ENCODE measurements at places on chromosomes 13 and 19.

GRCh38 chr13:23699271-23699670, 129.1 kb downstream of the TNFRSF19 start:
- H3K36me3 ChIP-seq, result no peaks in the 10 kb centered on the region
- peaks cover 17% of the 10 kb centered on the region for H3K4me1 ChIP-seq
- H3K4me3 ChIP-seq, result no peak overlapping the region
- DNase-seq, result no peak
- H3K27ac ChIP-seq, result no peak overlapping the region
- H3K27me3 ChIP-seq, result no peaks in the 10 kb centered on the region

GRCh38 chr13:34627509-34628208, 314.4 kb upstream of the NBEA start:
- H3K36me3 ChIP-seq, result no peaks in the 10 kb centered on the region
- H3K27ac ChIP-seq, result no peak overlapping the region
- no peak overlapping the region for H3K4me3 ChIP-seq
- no peak for DNase-seq

- H3K4me3 ChIP-seq, result no peak overlapping the region
- no peak for DNase-seq
- H3K27ac ChIP-seq, result no peak overlapping the region
- no peaks in the 10 kb centered on the region for H3K27me3 ChIP-seq
- H3K4me1 ChIP-seq, result no peaks in the 10 kb centered on the region
Measured at GRCh38 chr13:86741762-86742285, 929.3 kb upstream of the SLITRK5 start.

DNA sequence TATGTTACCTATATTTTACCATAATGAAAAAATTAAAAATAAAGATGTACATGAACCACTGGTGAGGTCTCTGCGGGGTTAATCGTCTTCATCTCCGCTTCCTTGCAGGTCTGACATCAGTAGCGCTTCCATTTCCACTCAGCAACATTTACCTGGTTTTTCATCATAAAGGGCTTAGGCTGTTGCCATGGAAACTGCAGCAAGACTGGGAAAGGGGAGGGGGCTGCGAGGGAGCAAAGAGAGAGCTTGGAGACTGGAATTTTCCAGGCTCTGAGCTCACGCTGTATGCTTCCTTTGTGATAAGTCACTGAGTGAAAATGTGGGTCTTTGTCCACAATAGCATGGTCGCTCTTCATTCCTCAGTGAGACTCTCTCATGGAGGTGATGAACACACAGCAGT, 136.6 kb upstream of the USP29 start:
- no peak overlapping the region for H3K4me3 ChIP-seq
- H3K4me1 ChIP-seq, result no peaks in the 10 kb centered on the region
- H3K27me3 ChIP-seq, result peaks cover 4% of the 10 kb centered on the region
- no peak overlapping the region for H3K27ac ChIP-seq
- no peak for DNase-seq

DNA sequence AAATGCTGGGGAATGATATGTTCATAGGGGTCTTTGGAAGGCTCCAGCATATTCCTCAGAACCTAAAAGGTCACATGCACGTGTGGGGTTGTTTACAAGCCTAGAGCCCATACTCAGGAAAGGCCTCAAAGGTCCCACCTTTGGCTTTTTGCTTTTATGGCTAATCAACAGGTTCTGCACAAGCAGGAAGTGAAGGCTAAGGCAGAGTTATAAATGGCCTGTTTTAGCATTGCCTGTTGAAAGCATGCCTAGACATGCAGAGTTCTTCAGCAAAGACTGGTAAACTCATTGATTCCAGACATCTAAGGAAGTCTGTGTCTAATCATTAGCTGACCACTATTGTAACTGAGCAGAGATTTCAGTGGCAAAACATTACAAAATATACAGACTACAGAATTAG, 198.3 kb downstream of the KCNRG start:
- peaks cover 10% of the 10 kb centered on the region for H3K27me3 ChIP-seq
- no peak overlapping the region for H3K4me3 ChIP-seq
- peaks cover 10% of the 10 kb centered on the region for H3K36me3 ChIP-seq
- no peak overlapping the region for H3K27ac ChIP-seq
- DNase-seq, result no peak
- peaks cover 12% of the 10 kb centered on the region for H3K4me1 ChIP-seq

DNA sequence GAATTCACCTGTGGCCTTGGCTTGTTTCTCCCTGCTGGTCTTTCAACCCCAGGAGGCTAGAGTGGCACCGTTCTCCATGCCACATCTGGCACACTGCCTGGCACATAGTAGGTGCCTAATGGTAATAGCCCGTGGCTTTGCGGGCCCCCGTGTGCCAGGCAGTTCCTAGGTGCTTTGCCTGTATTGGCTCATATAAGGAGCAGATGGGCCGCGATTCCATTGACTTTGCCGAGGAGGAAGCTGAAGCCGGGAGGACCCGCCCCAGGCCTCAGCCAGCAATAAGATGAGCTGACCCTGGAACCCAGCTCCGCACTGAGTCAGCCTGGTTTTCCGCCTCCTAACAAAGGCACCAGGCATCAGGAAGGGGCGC, 807 bp downstream of the PGLYRP1 start:
- H3K36me3 ChIP-seq, result peaks cover 4% of the 10 kb centered on the region
- no peak overlapping the region for H3K27ac ChIP-seq
- DNase-seq, result no peak
- H3K27me3 ChIP-seq, result peaks cover 44% of the 10 kb centered on the region

GRCh38 chr19:9789066-9789465, 20.5 kb upstream of the ZNF846 start:
- no peak overlapping the region for H3K4me3 ChIP-seq
- H3K4me1 ChIP-seq, result peaks cover 30% of the 10 kb centered on the region
- DNase-seq, result no peak
- H3K27me3 ChIP-seq, result no peaks in the 10 kb centered on the region

- H3K4me1 ChIP-seq, result no peaks in the 10 kb centered on the region
- no peak overlapping the region for H3K4me3 ChIP-seq
- H3K27ac ChIP-seq, result no peak overlapping the region
- H3K27me3 ChIP-seq, result no peaks in the 10 kb centered on the region
- peaks cover 11% of the 10 kb centered on the region for H3K36me3 ChIP-seq
- DNase-seq, result no peak
Measured at GRCh38 chr13:31334994-31335557, 135.3 kb downstream of the B3GLCT start.

DNA sequence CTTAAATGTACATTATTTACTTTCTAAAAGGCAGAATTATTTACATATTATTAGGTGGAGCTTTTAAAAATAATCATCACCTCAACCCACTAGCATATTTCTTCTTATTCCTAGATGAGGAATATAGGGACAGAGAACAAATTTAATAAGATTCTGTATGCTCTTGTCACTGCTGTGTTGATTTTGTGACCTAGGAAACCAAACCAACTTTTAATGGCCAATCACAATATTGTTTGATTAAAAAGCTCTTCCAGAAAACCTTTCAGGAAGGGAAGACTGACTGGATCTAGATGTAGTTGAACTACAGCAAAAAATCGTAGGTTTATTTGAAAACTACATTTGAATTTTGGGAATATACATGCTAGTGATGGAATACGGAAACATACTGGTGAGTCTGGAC, 91.8 kb upstream of the RAP2A start:
- H3K27me3 ChIP-seq, result no peaks in the 10 kb centered on the region
- no peaks in the 10 kb centered on the region for H3K4me1 ChIP-seq
- no peak for DNase-seq
- H3K4me3 ChIP-seq, result no peak overlapping the region
- peaks cover 2% of the 10 kb centered on the region for H3K36me3 ChIP-seq
- H3K27ac ChIP-seq, result no peak overlapping the region

DNA sequence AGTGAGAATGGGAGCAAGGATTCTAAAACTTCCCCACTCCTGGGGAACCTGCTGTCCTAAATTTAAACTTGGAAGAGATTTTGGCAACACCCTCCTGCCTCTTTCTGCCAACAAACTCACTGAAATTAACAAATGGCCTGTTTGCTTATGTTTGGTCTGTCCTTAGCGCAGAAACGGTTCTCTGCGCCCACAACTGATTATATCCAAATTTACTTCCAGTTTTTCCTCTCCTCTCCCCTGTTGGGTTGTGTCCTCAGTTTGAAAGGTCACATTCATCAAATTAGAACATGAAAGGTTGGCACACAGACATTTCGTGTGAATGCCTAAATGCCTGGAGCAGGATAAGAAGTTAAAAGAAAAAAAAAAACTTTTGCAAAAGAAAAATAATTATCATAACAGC, 56.4 kb upstream of the MRI1 start:
- H3K27me3 ChIP-seq, result peaks cover 11% of the 10 kb centered on the region
- H3K27ac ChIP-seq, result no peak overlapping the region
- H3K4me3 ChIP-seq, result no peak overlapping the region

DNA sequence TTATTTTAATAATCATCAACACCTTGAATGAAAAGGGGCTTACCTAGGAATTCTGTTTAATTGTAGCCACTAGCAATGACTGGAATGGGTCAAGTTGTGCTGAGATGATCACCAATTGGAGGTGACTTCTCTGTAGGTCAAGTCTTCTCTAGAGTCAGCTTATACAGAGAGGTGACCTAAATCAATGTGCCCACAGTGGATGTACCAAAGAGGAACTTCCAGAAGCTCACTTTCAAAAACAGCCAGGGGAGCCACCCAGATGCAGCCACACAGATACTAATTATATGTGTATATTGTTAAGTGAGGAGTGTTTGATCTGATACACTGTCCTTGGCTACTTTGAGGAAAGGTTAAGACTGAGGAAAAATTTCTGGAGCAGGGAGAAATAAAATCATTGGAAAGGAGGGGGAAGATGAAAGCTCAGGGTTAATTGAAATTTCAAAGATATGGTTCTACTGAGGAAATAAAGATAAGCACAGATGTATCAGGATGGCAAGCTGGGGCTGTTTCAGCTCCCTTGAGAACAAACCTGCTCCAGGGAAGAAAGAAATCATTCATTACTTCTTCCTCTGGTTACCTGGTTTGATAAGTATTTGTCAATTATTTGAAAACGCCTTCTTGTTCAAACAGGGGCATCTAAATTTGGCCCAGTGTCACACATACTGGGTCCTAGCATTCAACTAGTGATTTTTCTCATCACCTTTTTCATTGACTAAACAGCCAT, 5.1 kb downstream of the GPR183 start:
- H3K27ac ChIP-seq, result peak overlapping the region; percentile 17
- H3K27me3 ChIP-seq, result no peaks in the 10 kb centered on the region
- H3K4me3 ChIP-seq, result no peak overlapping the region
- H3K36me3 ChIP-seq, result peaks cover 34% of the 10 kb centered on the region
